ENCODE measurements at places on chromosomes 3 and 15.

DNA sequence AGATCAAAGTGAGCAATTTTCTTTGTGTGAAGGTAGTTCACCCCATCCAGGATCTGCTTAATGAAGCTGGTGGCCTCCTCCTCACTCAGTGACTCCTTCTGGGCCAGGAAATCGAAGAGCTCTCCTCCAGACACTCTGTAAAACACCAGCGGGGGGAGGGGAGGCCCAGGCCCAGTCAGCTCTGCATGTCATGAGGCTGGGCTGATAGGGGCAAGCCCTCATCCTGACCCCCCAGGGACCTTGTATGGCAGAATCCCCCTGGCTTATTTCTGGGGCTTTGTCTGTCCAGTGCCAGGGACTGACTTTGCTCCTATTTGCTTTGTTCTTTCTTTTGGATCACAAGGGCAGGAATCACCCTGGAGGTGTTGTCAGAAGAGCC lies 74.9 kb downstream of the DAPK2 start:
- no peak for DNase-seq

GRCh38 chr15:75759416-75760130 lies 46.9 kb upstream of the CSPG4 start:
- DNase-seq, result no peak

DNA sequence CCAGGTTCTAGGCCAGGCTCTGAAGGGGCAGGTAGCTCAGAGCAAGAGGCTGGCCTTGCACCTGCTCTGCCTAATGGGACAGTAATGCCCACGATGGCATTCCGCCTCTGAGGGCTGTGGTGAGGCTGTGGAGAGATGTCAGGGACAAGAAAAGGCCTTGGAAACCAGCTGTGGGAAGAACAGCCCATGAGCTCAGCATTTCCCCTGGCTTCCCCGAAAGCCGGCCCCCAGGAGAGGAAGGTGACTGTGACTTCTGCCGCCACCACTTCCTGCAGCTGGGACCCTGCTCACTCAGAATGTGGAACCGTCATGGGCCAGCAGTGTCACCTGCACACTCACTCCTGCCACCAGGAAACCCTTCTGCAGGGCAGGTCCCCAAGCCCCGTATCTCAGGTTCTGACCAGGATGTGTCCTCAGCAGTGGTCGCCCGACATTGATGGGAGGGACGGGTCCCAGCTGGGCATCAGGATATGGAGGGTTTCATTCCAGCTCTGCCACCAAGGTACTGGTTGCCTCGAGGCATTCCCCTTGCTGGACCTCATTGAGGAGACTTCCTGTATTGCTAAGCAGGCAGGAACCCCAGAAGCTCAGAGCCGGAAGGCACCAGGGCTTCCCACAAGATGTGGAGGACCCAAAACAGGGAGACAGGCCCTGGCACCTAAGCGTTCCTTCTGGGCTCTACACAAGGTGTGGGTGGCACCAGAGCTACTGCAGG lies 30.7 kb downstream of the SEMA7A start:
- DNase-seq, result no peak

DNA sequence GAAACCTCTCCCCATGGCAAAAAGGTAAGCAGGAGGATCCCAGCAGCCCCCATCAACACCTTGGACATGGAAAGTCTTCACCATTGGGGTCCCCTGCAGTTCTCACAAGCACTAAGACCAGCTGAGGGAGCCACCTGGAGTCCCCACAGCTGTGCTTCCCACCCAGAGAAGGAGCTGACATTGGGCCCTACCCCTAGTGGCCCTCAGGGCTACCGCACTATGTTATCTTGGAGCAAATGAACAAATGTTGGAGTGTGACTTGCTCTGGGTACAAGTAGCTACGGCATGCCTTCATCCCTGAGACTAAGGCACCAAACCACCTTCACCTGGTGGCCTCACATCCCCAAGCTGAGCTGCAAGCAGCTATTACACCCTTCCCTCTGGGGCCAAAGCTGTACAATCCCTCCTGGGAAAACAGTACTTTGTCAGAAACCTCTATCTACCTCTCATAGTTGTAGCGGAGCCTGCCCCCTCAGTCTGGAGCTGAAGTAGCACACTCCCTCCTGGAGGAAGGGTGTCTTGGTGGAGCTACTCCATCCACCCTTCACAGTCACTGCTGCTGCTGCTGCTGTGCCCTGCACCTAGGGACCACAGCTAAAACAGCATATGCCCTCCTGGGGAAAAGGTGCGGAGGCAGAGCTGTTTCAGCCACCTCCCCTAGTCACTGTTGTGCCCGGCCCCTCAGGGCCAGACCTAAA lies 42.7 kb downstream of the SERP1 start:
- DNase-seq, result no peak

- no peak for DNase-seq
These were observed 55.9 kb upstream of the POMGNT2 start for GRCh38 chr3:43161684-43162229.

DNA sequence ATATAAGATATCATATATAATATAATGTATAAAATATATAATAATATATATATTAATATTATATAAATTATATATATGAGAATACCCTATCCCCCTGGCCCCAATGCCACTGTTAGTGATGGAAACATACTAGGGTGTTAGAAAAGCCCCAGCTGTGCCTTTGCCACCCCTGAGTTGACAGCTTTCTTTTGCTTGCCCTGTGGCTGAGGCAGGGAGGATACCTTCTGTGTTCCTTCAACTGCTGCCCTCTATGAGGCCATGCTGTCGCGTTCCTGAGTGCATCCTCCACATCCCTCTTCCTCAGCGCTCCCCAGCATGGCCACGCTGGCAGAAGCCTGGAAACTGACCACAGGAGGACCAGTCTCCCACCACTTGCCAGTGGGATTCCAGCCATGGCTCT lies 26.3 kb downstream of the FAN1 start:
- DNase-seq, result no peak

- DNase-seq, result no peak
These were observed 61.1 kb upstream of the GCNT3 start for GRCh38 chr15:59550530-59550929.

DNA sequence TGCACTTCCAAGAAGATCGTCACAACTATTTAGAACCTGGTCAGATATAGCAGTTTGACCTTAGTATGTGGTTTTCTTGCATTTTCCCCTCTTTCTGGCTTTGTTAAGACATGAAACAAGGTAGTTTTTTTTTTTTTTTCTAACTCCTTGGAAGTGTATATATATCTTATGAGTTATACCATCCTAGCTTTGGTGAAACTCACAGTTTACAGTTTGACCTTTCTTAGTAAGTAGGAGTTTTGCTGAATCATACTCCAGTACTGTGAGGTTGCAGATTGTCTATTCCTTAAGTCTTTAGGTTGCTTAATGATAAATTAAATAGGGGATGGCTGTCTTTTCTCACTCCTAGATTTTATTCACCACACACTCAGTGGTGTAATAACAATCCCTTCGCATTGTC lies 325.0 kb downstream of the RBMS3 start:
- no peak for DNase-seq

GRCh38 chr3:150759947-150760346 lies 3.0 kb downstream of the SIAH2 start:
- no peak for DNase-seq

- DNase-seq, result no peak
These were observed 22.4 kb downstream of the IP6K1 start for GRCh38 chr3:49763981-49764380.

DNA sequence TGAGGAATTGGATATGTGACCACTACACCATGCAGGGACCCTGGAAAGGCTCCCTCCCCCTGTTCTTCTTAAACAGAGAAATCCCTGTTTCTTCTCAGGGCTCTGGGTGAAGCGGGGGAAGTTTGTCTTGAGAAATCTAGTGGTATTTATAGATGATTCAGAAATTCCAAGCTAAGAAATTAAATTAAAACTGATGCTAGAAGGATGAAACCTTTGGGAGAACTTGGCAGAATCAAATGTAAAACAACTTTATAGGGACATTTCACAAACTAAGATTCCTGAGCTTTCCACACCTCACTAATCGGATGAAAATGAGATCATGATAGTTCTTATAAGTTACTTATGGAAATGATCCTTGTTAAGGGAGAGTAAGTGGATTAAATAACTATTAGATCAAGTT lies 54.2 kb downstream of the FBXL2 start:
- no peak for DNase-seq

DNA sequence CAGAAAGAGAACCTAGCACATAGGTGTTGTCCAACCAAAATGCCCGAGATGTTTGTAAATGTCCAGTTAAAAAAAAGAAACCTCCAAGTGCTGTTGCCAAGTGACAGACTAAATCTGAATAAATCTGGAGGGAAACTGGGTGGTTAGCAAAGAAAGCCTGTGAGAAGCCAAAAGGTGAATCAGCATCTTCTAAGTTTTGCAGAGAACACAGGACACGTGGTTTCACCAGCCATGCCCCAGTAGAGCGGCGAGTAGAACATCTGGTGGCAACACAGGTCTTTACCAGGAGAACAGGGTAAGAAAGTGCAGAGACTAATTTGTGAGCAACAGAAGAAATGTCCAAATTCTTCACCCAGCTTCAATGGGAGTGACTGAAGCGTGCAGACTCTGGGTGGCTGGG lies 986.0 kb downstream of the ROBO2 start:
- no peak for DNase-seq

GRCh38 chr15:77851691-77852090 lies 219.0 kb upstream of the LINGO1 start:
- no peak for DNase-seq

DNA sequence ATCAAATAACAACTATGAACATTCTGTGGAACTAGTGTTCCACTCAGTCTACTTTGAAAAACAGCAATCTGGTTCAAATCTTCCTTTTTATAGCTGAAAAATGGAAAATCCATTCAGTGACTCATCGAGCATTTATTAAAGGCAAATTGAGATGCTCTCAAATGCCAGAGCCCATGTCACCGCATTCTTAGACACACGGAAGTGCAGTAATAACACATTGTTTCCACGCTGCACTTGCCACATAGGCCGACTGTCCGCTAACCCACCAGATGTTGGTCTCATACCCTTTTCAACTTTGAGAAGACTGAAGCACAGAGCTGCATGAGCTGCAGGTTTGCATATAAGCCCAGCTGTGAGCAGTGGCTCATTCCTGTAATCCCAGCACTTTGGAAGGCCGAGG lies 95.9 kb downstream of the TMEM266 start:
- DNase-seq, result no peak

DNA sequence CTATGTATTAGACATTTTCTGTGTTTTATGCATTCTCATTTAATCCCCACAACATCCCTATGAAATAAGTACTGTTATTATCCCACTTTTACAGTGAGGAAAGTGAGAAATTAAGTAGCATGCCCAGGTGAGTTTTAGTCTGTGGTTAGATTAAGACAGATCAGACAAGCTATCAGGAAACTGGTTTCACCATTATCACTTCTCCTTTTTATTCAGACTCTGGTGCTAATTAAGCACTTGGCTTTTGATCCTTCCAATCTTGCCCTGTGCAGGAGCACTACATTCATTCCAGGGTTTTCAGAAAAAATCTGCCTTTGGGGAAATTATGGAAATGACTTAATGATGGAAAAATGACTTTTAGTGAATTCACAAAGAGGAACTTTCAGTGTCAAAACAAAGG lies 115.2 kb downstream of the TMEM108 start:
- no peak for DNase-seq

GRCh38 chr3:22966349-22966748 lies 236.8 kb upstream of the UBE2E2 start:
- DNase-seq, result no peak

GRCh38 chr3:195767792-195768191 lies 43.9 kb downstream of the MUC4 start:
- no peak for DNase-seq

GRCh38 chr15:89379251-89379695 lies 44.6 kb upstream of the POLG start:
- DNase-seq, result no peak

DNA sequence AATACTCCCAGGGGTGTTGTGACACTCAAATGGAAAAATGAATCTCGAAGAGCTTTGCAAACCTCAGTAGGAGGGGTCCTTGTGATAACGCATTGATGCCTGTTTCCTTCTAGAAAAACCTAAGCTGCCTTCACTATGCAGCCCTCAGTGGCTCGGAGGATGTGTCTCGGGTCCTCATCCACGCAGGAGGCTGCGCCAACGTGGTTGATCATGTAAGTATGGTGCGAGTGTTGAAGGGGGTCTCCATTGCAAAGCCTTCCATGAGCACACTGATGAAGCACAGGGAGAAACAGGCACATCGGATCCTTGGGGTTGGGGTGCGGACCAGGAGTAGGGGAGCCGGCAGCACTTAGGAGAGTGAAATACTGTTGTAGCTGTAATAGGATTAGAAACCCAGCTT lies 22.3 kb downstream of the ANKDD1A start:
- no peak for DNase-seq

DNA sequence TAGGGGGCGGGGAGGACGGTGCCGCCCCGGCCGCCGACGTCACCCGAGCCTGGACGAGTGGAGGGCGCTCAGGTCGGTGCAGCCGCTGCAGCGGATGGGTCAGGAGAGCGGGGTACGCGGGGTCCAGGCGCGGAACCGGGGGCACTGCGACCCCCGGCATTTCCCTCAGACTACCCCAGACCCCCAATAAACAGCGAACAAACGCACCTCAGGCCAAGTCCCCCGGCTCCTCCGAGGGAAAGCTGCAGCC lies 78.9 kb downstream of the IQSEC1 start:
- DNase-seq, result no peak

GRCh38 chr15:50304836-50305235 lies 39.3 kb upstream of the HDC start:
- no peak for DNase-seq

DNA sequence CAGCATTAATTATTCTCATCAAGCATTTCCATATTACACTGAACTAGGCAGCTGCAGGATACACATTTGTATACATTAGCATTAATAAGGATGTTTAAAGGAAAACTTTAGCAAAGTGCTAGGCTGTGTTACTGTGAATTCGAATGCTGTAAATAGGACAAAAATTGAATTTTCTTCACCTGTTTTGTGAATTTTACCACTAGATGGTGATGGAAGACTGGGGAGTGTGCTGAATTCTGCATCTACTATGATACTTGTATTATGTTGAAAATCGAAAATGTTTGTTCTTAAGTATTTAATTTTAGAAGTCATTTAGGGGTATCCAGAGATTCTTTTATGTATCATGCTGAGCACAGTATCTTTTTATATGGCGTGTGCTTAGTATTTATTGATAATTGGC lies 12.3 kb upstream of the P2RY14 start:
- no peak for DNase-seq

- no peak for DNase-seq
These were observed 5.3 kb downstream of the POU1F1 start for GRCh38 chr3:87270908-87271700.

DNA sequence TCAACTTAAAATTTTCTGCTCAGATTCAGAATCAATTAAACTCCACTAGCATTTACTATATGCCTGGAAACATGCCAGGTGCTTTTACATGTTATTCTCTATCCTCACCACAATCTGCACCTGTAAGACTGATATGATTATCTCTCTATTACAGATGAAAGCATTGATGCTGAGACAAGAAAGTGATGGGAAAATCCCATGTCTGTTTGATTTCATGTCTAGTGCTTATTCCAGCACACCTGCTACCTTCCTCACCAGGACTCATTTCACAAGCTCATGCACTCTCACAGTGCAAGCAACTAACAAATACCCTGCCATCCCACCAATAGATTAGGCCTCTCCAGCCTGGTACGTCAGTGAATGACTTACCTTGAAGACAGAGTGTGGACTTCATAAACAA lies 25.0 kb upstream of the BCL6 start:
- DNase-seq, result no peak

- no peak for DNase-seq
These were observed 95.6 kb downstream of the FBLN2 start for GRCh38 chr3:13644341-13645117.
